Neural crest cell (in vitro differentiated cells): ENCODE measurements at places on chromosomes 2 and 18. TPM values are rescaled to one million over a fixed set of nuclear protein-coding genes. Genes with fewer than 3 reads are reported as not detected.

DNA sequence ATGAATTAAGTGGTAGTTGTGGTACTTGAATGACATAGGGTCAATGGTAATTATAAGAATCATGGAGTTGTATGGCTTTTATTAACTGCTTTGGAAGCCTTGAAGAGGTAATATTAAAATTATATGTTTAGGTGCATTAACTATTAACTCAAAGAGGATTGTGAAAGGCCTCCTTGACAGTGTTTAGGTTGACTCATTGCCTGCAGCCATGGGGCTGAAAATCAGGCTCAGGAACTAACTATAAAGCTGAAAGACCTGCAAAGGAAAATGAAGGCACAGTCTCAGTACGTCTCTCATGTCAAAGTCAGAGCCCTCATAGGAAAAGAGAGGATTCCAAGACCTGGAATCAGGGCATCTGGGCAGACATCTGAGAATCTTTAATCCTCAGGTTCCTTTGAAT lies 31.0 kb downstream of the CACNB4 start:
- peaks cover 4% of the 10 kb centered on the region for H3K27me3 ChIP-seq
- H3K27ac ChIP-seq = no peak overlapping the region
- no peaks in the 10 kb centered on the region for H3K4me1 ChIP-seq
- no peak overlapping the region for H3K4me3 ChIP-seq
- H3K36me3 ChIP-seq = no peaks in the 10 kb centered on the region

GRCh38 chr2:85712849-85713612 lies 18.9 kb downstream of the GNLY start:
- peaks cover 12% of the 10 kb centered on the region for H3K4me1 ChIP-seq
- H3K4me3 ChIP-seq = no peak overlapping the region
- no peak for DNase-seq
- H3K36me3 ChIP-seq = no peaks in the 10 kb centered on the region

Gene GALNT13
- 6.9 and 7.4 TPM in 2 replicates for total RNA-seq

- no peak overlapping the region for H3K4me3 ChIP-seq
- no peak for DNase-seq
- peaks cover 16% of the 10 kb centered on the region for H3K4me1 ChIP-seq
- no peak overlapping the region for H3K27ac ChIP-seq
- H3K36me3 ChIP-seq = no peaks in the 10 kb centered on the region
- peaks cover 5% of the 10 kb centered on the region for H3K27me3 ChIP-seq
Measured at GRCh38 chr18:58491113-58491696, 137.7 kb downstream of the ALPK2 start.

DNA sequence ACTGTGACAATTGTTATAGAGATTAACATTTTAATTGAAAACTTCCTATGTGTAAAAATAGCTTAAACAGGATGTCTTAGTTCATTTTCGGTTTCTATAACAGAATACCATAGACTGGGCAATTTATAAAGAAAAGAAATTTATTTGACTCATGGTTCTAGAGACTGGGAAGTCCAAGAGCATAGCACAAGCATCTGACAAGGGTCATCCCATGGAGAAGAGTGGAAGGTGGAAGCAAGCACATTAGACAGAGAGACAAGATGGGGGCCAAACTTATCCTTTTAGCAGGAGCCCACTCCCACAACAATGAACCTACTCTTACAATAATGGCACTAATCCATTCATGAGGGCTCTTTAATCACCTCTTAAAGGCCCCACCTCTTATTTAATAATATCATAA lies 100.3 kb downstream of the FAM161A start:
- no peak for DNase-seq
- no peak overlapping the region for H3K27ac ChIP-seq
- peaks cover 4% of the 10 kb centered on the region for H3K36me3 ChIP-seq
- peaks cover 2% of the 10 kb centered on the region for H3K4me1 ChIP-seq
- no peaks in the 10 kb centered on the region for H3K27me3 ChIP-seq
- H3K4me3 ChIP-seq = no peak overlapping the region

Gene PGAP1
- 45.1 and 48.2 TPM in 2 replicates for total RNA-seq

Gene SMIM21
- total RNA-seq = not detected in 2 replicates

- H3K36me3 ChIP-seq = peaks cover 26% of the 10 kb centered on the region
- H3K27me3 ChIP-seq = no peaks in the 10 kb centered on the region
- no peak overlapping the region for H3K27ac ChIP-seq
Measured at GRCh38 chr18:7056026-7056425, 61.6 kb downstream of the LAMA1 start.

DNA sequence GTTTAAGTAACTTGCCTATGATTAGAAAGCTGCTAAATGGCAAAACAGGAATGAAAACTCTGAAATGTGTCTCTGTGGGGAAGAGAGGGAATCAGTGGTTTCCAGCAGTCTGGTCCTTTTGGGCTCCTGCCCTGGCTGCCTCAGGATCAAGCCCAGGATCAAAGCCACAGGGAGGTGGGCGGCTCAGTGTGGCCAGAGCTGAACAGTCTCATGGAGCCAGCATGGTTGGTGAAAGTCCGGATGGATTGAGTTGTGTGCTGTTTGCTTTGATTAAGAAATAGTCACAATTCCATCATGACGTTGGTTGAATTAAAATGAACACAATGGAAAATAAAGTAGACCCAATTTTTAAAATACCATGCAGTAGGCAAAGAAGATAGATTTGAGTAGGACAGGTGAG lies 344.2 kb downstream of the LPIN1 start:
- no peaks in the 10 kb centered on the region for H3K36me3 ChIP-seq
- H3K27ac ChIP-seq = no peak overlapping the region
- no peak overlapping the region for H3K4me3 ChIP-seq
- H3K4me1 ChIP-seq = peaks cover 13% of the 10 kb centered on the region
- no peaks in the 10 kb centered on the region for H3K27me3 ChIP-seq

Gene CD28
- total RNA-seq = not detected in 2 replicates

- DNase-seq = no peak
- H3K36me3 ChIP-seq = peaks cover 8% of the 10 kb centered on the region
- no peak overlapping the region for H3K4me3 ChIP-seq
- no peak overlapping the region for H3K27ac ChIP-seq
- H3K4me1 ChIP-seq = peaks cover 30% of the 10 kb centered on the region
- H3K27me3 ChIP-seq = no peaks in the 10 kb centered on the region
Measured at GRCh38 chr2:217062768-217063167, 202.9 kb upstream of the TNP1 start.

GRCh38 chr18:77023102-77023782 lies 109.3 kb downstream of the MBP start:
- H3K27me3 ChIP-seq = no peaks in the 10 kb centered on the region
- H3K27ac ChIP-seq = peak overlapping the region; percentile 91
- peaks cover 19% of the 10 kb centered on the region for H3K4me1 ChIP-seq
- no peak for DNase-seq
- H3K4me3 ChIP-seq = no peak overlapping the region

GRCh38 chr2:86484385-86484784 lies 43.2 kb downstream of the KDM3A start:
- H3K27ac ChIP-seq = no peak overlapping the region
- H3K4me1 ChIP-seq = no peaks in the 10 kb centered on the region
- DNase-seq = no peak
- H3K36me3 ChIP-seq = peaks cover 26% of the 10 kb centered on the region
- H3K27me3 ChIP-seq = no peaks in the 10 kb centered on the region

DNA sequence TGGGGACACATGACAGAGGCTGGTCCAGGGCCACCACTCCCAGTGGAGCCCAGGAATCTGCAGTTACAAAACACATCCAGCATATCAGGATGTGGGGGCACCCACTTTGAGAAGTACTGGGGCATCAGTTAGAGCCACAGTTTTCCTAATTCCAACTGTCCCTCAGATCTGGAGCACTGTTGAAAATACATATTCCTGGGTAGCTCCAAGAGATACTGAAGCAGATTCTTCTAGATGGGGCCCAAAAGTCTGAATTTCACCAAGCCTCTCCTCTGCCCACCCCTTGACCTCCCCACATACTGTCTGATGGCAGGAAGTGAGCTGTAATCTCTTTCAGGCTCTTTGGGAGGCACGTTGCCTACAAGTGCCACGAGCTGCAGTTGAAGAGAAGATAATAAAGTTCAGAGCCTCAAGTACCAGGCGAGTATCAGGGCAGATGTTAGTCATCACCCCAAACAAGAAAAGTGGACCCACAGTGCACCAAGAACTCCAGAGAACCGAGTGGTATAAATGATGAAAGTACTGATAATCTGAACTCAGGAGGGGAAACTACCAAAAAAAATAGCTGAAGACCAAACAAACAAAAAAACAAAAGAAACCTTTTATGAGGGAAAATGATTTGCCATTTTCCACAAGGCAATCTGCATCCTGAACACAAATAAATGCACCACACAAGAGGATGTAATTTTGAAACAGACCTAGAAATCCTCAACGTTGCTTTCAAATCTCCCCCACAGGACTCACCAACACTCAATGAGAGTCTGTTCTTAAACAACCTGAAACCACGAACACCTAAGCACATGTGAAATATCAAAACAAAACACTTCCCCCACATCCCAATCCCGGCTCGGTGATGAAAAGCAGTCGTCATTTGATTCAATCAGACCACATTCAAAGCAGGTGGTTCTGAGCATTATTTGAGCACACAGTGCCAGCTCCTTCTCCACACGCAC lies 98.7 kb downstream of the TCF4 start:
- H3K27me3 ChIP-seq = no peaks in the 10 kb centered on the region
- H3K27ac ChIP-seq = no peak overlapping the region
- peaks cover 37% of the 10 kb centered on the region for H3K4me1 ChIP-seq
- no peak overlapping the region for H3K4me3 ChIP-seq
- no peak for DNase-seq

Gene SERPINB11
- not detected in 2 replicates for total RNA-seq

- H3K36me3 ChIP-seq = peaks cover 11% of the 10 kb centered on the region
- no peaks in the 10 kb centered on the region for H3K27me3 ChIP-seq
- peaks cover 14% of the 10 kb centered on the region for H3K4me1 ChIP-seq
- H3K27ac ChIP-seq = no peak overlapping the region
Measured at GRCh38 chr18:21684731-21685130, 19.8 kb downstream of the ABHD3 start.

- no peak overlapping the region for H3K27ac ChIP-seq
- no peak for DNase-seq
- H3K36me3 ChIP-seq = no peaks in the 10 kb centered on the region
- no peaks in the 10 kb centered on the region for H3K27me3 ChIP-seq
- H3K4me1 ChIP-seq = peaks cover 21% of the 10 kb centered on the region
Measured at GRCh38 chr2:164065038-164065437, 329.2 kb upstream of the FIGN start.

Gene RGPD4
- total RNA-seq = 0.05 TPM in 1 of 2 replicates, not detected in the other

DNA sequence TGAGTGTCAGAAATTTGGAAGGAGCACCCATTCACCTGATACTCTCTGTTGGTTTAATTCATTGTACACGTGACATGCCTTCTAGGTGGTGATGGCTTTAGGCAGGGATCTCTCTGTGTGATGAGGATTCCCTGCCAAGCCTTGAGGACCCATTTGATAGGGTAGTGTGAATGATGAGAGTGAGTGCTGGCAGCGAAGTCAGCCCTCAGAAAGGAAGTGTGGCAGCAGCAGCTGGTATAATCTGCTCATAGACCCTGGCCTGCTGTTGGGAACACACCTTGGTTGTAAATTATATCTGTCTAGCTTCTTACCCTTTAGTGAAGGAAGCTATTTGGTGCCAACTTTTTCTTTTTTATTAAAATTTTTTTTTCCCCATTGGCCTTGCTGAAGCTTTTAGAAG lies 164.5 kb downstream of the HAUS1 start:
- H3K27ac ChIP-seq = no peak overlapping the region
- H3K4me3 ChIP-seq = no peak overlapping the region
